ENCODE measurements at places on chromosomes 7 and 10.

- DNase-seq: peak; percentile 68
These were observed 14.2 kb downstream of the UCMA start for GRCh38 chr10:13219685-13220670.

- peak; percentile 54 for DNase-seq
These were observed 38.5 kb upstream of the STEAP4 start for GRCh38 chr7:88344956-88345832.

- DNase-seq: no peak
These were observed 443.5 kb downstream of the NRG3 start for GRCh38 chr10:82318534-82318933.

GRCh38 chr10:62554632-62555199 is 180.5 kb downstream of the ZNF365 start:
- DNase-seq: no peak

DNA sequence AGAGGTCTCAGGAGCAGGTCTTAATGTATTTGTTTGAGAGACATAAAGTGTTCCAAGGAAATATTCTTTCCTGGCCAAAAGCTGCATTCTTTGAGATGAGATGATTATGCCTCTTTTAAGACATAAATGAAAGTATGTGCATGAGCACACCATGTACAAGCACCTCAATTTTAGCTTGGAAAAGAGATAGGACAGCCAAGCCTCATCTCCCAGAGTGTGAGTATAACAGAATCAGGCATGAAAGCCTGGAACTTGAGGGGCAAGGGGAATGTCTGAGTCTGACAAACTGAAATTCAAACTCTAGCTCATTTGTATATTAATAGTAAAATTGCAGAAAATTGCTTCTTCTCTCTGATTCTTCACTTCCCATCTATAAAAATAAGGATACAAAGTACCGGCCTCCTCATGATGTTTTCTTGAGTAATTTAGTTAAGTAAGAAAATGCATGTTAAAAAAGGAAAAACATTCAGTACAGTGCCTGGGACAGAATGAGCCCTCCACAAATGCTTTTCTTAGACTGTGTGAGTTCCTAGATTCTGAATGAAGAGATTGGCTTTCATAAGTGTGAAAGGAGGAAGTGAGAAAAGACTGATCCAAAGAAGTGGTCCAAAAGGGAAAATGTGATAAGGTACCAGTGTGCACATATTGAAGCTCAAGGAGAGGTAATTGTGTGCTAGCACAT is 1260.9 kb upstream of the SORCS1 start:
- DNase-seq: no peak

DNA sequence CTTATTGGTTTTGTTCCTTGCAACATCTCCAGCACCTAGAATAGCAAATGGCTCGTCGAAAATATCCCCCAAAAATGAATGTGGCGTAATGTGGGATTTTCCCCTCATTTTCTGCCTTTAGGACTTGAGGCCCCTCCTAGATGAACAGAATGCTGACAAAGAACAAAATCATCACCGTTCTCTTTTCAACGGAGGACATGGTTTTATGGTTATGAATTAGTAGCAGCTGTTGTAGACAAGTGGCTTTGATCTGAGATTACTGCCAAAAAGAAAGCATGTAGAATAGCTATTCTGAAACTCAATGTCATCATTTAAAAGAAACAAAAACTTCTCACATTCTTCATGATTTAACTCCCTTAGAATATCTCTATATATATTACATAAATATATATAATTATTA is 17.2 kb upstream of the CALN1 start:
- no peak for DNase-seq

DNA sequence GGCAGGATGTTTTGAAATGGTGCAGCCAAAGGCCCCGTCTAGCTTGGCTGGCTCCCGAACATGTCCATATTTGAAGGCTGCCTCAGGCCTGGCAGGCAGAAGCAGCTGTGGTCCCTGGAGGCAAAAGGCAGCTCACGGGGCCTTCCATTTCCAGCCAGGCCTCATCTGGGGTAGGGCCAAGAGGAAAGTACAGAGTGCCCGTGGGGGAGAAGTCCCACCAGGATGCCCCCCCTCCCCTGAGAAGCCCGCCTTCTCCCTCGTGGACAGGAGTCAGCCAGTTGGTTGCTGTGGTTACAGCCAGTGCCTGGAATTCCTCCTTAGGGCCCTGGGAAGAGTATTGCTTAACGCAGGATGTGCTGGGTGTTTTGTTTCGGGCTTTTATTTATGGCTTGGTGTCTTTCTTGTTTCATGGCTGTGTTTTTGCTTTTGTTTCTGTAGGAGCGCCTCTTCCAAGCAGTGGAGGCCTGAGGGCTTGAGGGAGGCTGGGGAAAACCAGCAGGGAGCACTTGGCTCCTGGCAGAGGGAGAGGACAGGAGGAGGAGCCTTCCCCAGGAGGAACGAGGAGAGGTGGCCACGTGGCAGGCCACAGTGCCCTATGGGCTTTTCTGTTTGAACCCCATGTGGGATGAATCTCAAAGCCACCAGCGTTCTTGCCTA is 45.4 kb downstream of the CHST3 start:
- DNase-seq: peak; percentile 34

DNA sequence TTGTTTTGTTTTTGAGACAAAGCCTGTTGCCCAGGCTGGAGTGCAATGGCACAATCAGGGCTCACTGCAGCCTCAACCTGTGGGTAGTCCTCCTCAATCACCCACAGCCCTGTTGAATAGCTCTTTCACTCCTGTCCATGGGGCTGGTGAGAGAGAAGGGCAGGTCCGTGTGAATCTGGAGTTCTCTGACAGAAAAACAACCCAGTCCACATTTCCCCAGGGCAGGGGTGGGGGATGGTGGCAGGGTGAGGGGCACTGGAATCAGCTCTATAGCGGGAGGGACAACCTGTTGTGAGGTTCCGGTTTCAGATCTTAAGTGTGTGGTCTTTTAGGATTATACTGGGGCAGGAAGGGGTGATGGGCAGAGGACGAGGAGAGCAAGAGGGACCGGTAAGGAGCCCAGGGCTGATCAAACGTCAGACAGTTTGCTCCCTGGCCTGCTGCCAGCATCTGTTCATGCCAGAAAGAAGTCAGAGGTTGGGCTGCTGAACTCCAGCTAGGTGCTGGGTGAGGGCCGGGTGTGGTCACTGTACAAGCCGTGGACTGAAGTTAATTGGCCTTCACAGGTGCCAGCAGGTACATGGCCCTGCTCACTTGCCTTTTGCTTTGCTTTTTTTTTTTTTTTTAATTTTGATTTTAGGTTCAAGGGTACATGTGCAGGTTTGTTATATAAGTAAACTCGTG is 33.2 kb upstream of the MKRN1 start:
- peak; percentile 76 for DNase-seq

- DNase-seq: no peak
These were observed 491.1 kb upstream of the ZMIZ1 start for GRCh38 chr10:78577712-78578111.

GRCh38 chr7:33794419-33794818 is 110.9 kb upstream of the BMPER start:
- no peak for DNase-seq

DNA sequence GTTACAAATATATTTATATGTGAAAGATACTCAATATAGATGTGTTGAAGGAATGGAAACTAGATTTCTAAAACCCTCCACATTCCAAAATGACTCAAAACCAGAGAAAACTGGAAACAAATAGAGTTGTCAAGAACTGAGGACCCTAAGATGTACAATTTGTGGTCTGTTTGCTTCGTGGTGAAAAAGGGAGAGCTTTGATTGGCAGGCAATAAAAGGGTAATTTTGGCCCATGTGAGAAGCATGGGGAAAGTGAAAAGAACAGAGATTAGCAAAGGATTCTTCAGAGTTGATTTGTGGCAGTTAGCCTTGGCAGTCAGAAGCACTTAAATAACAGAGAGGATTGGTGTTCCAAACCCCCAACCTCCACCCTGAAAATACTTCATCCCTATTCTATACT is 37.1 kb upstream of the DKK1 start:
- no peak for DNase-seq

DNA sequence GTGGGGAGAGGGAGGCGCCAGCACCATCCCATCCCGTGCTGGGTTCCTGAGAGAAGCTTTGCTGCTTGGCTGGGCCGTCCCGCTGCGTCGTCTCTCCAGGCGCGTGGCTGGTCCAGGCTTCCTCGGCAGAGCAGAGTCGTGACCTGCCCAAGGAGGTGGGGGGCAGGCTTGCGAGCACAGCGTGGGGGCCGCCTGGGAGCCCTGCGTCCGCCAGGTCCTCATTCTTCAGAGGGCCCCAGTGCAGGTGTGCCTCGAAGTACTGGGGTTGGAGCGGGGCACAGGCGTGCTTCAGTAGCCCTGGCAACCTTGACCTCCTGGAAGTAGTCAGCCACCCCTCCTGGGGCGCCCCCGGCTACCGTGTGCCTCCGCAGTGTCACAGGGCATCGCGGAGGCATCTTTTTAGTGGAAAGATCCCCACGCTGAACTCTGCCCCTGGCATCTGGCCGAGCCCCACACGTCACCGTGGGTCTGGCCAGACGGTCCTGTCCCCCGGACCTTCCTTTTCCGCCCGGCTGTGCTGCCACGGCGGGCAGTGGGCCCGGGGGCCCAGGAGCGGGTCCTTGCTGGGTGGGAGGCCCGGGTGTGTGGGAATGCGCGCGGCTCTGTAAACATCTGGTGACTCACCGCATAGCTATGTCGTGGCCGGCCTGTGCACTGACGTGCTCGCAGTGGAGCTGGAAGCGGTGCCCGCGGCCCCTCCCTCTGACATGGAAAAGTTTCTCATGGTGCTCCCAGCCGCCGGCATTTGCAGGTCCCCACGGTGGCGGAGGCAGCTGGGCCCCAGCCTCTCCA is 6.4 kb downstream of the MAFK start:
- DNase-seq: peak; percentile 88

GRCh38 chr10:12308057-12308456 is 41.3 kb upstream of the CAMK1D start:
- no peak for DNase-seq

GRCh38 chr10:29358010-29358616 is 69.2 kb downstream of the LYZL1 start:
- DNase-seq: no peak

- no peak for DNase-seq
These were observed 86.1 kb upstream of the DNAJB6 start for GRCh38 chr7:157250605-157251228.

DNA sequence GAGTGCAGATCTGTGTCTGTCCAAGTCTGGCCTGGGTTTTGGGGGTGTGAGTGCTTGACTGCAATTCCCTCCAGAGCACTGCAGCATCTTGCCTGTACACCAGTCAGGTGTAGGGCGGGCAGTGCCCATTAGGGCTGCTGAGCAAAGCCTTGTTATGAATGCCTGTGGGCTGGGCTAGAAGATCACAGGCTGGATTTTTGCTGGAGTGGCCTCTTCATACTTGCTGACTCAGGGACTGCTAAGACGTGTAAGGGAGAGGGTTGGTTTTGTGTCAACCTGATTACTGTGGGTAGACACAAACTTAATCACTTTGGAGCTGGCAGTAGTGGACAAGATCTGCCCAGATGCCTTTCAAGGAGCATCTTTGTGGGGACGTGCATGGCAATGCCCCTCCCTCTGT is 29.6 kb downstream of the DMBT1 start:
- no peak for DNase-seq

- DNase-seq: no peak
These were observed 204.3 kb downstream of the CCDC7 start for GRCh38 chr10:32650246-32650655.

GRCh38 chr10:49162761-49163310 is 25.4 kb downstream of the TMEM273 start:
- DNase-seq: no peak

Measured in right lobe of liver (tissue), 6 donors.